ENCODE measurements at places on chromosomes 7 and 10.
A peak's percentile ranks its signal among the peaks of the same experiment; 100 is the strongest.

GRCh38 chr10:6518791-6519429, 61.2 kb downstream of the PRKCQ start:
- no peak for DNase-seq

GRCh38 chr7:17900464-17900863, 39.8 kb downstream of the SNX13 start:
- no peak for DNase-seq

GRCh38 chr7:127890726-127891125, 140.5 kb downstream of the LRRC4 start:
- DNase-seq: no peak

GRCh38 chr7:138630059-138630610, 71.0 kb downstream of the SVOPL start:
- DNase-seq: no peak

DNA sequence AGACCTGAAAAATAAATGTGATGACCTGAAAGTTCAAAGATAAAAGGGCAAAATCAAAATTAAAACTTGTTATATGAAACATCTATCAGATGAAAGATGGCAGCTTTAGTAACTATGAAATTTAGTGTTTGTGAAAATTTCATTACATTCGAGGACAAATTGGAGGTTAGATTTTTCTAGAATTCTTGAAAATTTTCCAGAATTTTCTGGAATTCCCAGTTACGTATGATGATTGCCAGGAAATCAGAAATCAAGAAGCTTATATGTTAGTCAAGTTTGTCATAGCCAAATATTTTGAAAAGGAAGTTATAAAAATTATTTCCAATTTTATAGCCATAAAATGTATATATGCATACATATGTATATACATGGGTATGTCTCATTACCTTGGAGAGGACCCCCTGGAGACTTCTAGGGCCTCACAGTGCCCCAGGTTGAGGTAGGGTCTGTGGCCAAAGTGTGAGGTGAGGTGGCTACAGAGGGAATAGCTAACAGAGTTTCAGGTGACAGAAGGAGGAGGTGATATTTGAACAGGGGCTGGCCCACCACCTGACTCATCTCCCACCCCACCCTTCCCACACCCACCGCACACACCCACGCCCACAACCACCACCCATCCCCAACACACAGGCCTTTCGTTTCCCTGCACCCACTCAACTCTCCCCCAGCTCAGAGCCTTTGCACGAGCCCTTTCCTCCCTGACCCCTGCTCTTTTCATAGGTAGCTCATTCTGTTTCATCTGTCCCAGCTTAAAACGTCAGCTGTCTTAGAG, 21.5 kb downstream of the C10orf105 start:
- DNase-seq: peak; percentile 79

- no peak for DNase-seq
Measured at GRCh38 chr7:89474456-89474855, 678.9 kb upstream of the TEX47 start.

GRCh38 chr10:96685306-96685705, 35.0 kb downstream of the PIK3AP1 start:
- DNase-seq: no peak

DNA sequence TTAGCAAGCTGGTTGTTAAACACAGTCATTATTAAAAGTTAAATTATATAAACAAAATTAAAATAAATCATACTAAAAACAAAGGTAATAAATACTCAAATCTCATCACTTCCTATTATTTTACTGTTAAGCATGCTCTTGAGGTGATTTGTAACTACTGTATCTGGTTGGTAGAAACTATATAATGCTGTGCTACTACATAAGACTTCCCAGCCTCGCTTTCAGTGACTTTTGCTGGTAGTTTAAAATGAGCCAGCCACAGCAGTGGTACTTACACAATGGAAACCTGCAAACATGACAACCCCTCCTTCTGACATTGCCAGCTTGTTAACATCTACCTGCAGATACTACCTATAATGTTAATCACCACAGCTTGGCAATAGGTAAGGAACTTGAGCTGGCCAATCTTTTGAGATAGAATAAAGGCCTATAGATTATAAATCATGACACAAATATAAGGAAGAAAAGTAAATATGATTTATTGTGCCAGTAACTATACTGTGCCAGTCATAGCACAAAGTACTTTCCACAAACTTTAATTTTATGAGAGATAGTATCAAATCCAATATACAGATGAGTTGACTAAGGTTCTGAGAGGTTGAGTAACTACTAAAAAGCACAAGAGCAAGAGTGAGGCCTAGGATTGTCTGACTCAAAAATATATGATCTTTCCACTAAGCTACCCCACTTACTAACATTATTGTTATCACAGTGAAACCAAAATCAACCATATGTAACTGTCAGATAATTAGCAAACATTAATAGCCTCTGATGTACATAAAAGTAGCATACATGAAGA, 181.1 kb upstream of the ASAH2 start:
- no peak for DNase-seq

GRCh38 chr7:98655611-98656010, 38.5 kb downstream of the NPTX2 start:
- no peak for DNase-seq

GRCh38 chr10:130740166-130740565, 571.4 kb downstream of the TCERG1L start:
- DNase-seq: no peak

GRCh38 chr10:11414314-11415038, 197.0 kb downstream of the USP6NL start:
- no peak for DNase-seq

DNA sequence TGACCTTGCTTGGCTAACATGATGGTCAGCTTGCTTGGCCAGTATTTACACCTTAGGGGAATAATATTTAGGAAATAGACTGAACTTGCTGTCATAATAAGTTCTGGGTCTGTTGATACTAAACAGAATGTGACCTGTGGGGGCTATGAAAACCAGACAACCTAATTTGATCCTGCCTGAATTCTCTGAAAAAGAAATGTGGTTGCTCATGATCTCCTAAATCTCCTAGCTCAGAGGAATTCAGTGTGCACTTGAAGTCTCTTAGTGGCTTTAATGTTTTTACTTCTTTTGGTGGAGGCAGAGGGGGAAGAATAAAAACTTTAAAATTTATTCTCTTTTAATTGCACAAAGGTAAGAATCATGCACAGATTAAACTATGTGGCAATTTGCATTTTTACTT, 205.2 kb downstream of the SEC23IP start:
- DNase-seq: no peak

- no peak for DNase-seq
Measured at GRCh38 chr7:45594745-45595535, 20.8 kb downstream of the ADCY1 start.

DNA sequence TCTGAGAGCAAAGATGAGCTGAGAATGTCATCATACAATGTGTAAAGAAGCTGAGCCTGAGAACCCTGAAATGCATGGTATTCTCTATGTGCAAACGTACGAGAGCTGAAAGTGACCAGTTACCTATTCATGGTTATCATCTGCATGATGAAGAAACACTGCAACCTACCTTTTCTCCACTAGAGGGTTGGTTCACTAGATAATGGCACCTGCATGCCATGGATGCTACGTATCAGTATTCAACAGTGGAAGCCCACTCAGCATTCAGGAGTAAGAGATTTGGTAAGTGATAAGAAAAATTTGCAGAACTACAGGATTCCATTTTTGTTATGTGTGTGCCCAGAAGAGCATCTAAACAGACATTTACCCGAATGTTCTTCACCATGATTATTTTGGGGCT, 145.4 kb downstream of the PTPRN2 start:
- no peak for DNase-seq

DNA sequence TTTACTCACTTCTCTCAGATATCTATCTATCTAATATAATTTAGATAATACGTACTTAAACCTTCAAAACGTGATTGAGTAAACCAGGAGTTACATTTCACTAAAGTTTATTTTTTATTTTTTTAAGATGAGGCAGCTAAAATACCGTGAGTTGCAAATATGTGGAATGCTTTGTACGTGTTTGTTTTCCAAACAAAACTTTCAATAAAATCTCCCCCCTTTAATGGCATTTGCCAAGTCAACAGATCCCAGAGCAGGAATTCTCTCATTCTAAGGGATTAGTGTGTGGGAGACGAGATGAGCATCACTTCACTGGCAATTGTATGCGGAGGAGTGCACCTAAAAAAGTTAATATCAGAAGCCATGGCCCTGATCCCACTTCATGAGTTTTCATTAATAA, 53.7 kb upstream of the MAGI2 start:
- no peak for DNase-seq

DNA sequence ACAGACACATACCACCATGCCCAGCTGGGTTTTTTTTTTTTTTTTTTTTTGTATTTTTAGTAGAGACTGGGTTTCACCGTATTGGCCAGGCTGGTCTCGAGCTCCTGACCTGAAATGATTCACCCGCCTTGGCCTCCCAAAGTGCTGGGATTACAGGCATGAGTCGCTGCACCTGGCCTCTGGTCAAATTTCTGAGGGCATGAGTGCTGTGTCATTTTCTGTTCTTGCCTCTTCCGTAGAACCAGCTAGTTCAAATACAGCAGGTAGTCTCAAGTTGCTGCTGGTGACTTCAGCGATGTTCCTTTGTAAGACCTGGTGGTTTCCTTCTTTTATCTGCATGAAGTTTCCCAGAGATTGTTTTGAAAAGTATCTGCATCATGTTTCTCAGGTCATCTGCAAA, 134.8 kb upstream of the SHH start:
- DNase-seq: no peak

DNA sequence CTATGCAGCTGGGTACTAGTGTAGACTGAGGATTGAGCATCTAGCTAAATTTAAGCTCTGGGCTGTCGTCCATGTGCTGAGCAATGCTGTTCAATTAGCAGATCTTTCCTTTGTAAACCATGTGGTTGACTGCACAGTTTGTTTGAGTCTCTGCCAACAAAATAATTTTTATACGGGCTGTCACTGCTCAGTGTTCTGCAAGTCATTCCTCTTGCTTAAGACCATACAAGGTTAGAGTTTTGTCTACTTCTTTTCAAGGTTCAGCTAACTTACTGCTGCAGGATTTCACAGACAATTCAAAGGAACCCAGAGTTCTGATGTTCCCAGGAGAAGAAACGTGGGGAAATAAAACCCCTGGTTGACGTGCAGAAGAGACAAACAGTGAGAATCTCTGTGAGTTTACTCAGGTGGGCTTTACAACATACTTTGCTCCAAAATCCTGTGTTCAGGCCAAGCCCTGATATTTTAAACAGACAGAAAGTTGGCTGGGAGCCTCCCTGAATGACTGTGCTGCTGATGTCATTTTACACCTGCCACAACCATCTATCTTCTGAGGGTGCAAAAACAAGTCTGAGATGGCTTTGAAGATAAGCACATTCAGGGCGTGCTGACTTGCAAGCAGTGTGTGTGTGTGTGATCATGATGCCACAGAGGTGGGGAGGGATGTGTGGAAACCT, 177.1 kb upstream of the SVIL start:
- DNase-seq: peak; percentile 31

- DNase-seq: no peak
Measured at GRCh38 chr7:141744131-141744530, 6.0 kb downstream of the SSBP1 start.

DNA sequence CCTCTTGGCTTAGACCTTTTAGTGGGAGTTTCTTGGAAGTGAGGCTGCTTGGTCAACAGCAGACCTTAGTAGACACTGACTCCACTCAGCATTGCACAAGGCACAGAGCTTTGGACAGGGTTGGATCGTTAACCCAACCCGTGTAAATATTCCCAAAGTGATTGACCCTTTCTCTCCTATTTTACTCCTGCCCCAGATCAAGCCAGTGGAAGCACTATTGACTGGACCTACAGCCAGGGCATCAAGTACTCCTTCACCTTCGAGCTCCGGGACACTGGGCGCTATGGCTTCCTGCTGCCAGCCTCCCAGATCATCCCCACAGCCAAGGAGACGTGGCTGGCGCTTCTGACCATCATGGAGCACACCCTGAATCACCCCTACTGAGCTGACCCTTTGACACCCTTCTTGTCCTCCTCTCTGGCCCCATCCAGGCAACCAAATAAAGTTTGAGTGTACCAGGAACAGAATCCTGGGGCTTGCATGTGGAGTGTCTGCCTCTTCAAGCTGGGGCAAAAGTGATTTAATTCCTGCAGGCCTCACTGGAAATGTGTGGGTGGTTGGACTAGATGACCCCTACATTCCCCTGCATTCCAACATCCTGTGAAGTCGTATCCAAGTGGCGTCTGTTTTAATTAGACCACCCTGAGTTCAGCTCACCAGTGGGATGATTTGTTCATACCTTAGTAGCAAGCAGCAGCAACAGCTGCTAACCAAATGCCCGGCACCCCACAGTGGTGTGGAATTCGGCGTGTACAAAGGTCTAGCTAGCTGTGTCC, 7.5 kb downstream of the CPA1 start:
- DNase-seq: no peak

- no peak for DNase-seq
Measured at GRCh38 chr10:49333192-49333591, 34.2 kb downstream of the C10orf71 start.

DNA sequence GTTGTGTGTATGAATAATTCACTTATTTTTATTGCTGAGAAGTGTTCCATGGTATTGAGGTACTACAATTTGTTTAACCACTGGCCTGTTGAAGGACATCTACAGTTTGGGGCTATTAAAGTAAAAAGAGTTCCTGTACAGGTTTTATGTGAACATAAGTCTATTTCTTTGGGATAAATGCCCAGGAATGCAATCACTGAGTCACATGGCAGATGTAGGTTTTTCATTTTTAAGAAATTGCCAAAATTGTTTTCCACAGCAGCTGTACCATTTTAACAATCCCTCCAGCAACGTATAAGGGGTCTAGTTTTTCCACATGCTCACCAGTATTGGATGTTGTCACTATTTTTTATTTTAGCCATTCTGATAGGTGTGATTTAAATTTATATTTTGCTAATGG, 243.9 kb downstream of the TNS3 start:
- DNase-seq: no peak

GRCh38 chr10:31782701-31783100, 145.9 kb downstream of the ARHGAP12 start:
- no peak for DNase-seq

DNA sequence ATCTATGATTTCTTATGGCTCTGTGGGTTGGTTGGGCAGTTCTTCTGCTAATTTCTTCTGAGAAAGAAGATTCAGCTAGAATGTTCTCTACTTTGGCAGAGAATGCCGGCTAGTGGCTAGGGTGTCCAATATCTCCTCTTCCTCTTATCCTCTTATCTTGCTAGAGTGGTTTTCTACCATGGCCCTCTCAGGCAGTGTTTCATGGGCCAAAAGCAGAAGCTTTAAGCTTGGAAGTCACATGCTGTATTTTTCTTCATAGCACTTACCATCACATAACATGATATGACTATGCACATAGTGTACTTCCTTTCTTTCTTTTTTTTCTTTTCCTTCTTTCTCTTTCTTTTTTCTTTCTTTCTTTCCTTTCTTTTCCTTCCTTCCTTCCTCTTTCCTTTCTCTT, 140.0 kb downstream of the ITGB8 start:
- no peak for DNase-seq

DNA sequence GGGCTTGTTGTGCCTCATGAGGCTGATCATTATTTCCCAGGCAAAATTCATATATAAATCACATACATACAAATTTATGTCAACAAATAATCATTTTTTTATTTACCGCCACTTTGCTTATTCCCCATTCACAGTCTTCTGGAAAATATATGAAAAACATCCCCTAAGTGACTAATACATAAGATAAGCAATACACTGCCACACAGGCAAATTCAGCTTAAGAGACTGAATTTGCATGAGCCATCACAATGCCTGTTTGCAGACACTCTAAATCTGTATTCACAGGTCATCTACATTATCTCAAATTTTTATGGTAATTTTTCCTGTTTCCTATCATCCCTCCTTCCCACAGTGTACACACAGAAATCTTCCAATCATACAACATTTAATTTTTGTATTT, 13.2 kb downstream of the OSBPL3 start:
- no peak for DNase-seq

GRCh38 chr7:120156476-120156875, 116.5 kb upstream of the KCND2 start:
- DNase-seq: no peak

- no peak for DNase-seq
Measured at GRCh38 chr7:111162692-111163091, 71.8 kb downstream of the LRRN3 start.

All from stimulated activated CD8-positive, alpha-beta memory T cell treated with anti-CD3 and anti-CD28 coated beads, Interleukin-4, amount 100 ng/mL, for 48 hours (primary cell).